RCC 7860 (cell line): ENCODE measurements at places on chromosomes 16 and 17.
A peak's percentile ranks its signal among the peaks of the same experiment; 100 is the strongest.

DNA sequence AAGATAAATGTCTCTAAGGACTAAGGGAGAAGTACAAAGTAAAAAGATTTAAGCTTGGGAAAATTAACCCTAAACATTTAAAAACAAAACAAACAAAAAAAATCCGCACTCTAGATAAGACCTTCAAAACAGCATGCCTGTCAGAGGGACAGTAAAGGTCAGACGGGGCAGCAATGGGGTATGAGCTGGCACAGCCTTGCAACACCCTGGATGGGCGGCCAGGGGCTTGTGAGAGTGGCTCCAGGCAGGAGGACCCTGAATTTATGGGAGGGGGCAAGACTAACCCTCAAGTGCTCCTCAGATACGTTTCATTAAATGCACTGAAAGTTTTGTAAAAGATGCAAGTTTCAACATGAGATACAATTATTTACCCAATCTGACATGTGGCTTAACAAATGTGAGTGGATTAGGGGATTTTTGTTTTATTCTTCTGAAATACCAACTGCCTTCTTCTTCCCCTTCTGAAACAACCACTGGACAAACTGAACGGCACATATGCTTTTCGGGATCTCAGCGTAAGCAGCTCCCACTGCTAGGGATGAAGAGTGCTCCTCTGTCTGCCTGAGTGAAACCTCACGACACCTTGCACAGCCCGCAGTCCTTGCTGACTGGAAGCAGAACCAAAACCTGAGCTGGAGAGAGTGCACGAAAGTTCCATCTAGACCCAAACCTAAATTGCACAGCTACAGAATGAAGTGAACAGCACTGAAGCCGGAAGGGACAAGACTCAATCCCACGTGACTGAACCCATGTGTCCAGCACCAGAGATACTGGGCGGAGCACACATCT, 128.4 kb downstream of the ANKRD11 start:
- no peak for DNase-seq

DNA sequence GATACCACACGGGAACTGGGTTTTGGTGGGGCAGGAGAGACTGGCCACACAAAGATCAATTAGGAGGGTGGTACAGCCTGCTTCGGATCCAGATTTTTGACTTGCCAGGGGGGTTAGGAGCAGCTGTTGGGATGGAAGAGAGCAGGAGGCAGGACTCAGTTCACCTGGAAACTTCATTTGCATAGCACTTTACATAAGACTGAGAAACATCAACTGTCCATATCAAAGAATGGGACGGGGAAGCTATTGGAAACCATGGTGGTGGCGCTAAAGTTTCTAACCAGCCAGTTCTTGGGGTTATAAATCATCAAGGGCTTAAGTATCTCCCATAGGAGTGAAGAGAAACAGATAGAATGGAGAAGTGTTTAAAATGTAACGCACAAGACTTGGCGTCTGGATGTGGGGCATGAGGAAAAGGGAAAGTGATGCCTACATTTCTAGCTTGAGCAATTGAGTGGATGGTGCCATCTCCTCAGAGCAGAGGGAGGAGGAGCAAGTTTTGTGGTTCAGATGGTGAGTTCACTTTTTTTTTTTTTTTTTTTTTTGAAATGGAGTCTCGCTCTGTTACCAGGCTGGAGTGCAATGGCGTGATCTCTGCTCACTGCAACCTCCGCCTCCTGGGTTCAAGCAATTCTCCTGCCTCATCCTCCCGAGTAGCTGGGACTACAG, 6.4 kb upstream of the SRCAP start:
- no peak for DNase-seq

DNA sequence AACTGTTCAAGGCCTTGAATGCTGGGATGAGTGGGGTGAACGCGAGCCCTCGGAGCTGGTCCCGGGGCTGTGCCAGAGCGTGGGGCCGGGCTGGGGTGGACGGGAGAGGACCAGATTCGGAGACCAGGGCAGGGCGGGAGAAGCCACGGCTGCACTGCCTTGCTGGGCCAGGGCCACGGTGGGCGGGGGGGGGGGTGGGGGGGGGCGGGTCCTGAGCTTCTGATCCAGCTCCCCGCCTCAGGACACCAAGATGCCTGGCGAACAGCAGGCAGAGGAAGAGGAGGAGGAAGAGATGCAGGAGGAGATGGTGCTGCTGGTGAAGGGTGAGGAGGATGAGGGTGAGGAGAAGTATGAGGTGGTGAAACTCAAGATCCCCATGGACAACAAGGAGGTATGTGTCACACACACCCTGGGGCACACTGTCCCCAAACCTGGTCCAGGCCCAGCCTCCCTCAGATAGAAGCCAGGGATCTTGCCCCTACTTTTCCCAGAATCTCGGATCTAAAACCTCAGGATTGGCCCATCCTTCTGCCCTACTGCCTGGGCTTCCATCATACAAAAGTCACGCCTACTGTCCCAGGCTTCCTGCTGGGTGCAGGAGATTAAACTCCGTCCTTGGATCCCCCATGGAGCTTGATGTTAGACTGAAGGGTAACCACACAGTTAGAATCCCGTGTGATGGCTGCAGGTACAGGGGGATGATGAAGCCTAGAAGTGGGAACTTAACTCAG, 563 bp downstream of the ZNF771 start:
- no peak for DNase-seq

- peak; percentile 8 for DNase-seq
Measured at GRCh38 chr16:9647981-9648701, 534.1 kb downstream of the GRIN2A start.

DNA sequence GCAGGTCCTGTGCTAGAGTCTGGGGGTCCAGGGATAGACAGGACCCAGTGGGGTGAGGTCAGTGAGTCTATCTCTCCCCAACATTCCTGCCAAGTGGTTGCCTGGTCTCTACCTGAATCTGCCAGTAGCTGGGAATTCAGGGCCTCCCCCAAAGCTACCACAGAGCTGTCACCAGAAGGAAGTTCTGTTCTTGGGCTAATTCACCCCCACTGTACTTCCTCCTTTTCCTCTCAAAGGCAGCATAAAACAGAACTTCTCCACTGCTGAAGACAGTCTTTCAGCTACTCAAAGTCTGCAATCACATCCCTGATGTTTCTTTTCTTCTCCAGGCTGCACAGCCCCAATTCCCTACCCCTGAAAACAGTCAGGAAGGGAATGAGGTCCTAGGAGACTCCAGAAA, 8.7 kb downstream of the CAMTA2 start:
- DNase-seq: no peak

DNA sequence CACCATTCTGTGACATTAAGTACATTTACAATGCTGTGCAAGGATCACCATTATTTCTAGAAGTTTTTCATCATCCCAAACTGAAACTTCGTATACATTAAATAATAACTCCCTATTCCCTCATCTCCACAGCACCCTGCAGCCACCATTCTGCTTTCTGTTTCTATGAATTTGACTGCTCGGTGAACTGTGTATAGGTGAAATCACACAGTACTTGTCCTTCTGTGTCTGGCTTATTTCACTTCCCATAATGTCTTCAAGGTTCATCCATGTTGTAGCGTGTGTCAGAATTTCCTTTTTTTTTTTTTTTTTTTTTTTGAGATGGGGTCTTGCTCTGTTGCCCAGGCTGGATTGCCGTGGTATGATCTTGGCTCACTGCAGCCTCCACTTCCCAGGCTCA, 20.4 kb downstream of the RAP1GAP2 start:
- no peak for DNase-seq

DNA sequence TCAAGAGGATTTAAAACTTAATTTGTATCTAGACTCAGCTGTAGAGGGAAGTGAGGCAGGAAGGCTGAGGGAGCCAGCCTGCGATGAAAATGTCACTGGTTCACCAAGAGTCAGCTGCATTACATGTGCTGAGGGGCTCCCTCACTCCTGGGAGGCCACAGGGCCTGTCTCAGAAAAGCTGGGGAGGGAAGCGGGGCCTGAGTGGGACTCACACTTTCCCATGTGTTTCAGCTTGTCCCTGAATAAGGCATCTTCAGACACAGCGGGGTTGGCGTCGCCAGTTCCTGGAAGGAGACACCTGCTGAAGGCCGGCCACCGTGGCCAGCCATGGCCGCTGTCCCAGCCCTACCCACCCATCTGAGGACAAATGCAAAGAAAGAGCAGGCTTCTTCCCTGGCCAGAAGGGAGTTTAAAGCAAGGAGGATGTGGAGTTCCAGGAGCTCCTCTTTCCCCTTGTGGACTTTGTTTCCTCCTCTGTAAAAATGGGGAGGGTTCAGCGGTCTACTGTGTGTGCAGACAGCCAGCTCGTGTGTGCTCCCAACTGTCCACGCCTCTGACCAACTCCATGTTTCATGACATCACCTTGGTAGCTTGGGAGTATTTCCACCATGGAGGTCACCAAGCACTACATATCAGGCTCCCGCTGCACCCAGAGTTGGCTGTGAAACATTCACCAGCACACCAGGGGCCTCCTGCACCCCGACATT, 19.2 kb upstream of the MRPS23 start:
- DNase-seq: no peak

DNA sequence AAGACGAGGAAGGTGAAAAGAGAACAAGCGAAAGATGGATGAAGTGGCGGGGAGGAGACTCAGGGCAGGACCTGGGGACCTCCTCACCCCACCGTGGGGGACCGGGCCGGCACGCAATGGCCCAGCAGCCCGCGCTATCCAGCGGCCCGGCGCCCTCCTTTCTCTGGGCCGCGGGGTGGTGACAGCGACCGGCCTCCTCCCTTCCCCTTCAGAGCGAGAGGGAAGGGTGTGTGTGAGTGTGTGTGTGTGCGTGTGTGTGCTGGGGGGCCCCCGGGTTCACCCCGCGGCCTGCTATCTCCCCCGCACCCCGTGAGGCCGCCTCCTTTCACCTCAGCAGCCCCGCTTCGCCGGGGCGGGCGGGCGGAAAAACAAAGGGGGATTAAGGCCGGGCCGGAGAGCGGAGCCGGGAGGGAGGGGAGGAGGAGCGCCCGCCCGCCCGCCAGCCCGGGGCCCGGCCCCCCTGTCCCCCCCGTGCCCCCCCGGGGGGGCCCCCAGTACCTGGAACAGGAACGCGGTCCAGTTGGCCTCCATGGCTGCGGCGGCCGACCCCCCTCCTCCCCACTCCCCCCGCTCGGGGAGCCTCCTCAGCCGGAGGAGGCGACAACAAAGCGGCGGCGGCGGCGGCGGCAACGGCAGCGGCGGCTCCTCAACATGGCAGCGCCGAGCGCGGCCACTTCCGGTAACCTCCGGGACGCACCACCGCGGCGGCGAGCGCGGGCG, at the start of gene VEZF1:
VEZF1 (minus strand) TSS at position 674 of the 720 bp plus-strand sequence; CDS start at position 531, 143 bp downstream.
- DNase-seq: peak; percentile 45

DNA sequence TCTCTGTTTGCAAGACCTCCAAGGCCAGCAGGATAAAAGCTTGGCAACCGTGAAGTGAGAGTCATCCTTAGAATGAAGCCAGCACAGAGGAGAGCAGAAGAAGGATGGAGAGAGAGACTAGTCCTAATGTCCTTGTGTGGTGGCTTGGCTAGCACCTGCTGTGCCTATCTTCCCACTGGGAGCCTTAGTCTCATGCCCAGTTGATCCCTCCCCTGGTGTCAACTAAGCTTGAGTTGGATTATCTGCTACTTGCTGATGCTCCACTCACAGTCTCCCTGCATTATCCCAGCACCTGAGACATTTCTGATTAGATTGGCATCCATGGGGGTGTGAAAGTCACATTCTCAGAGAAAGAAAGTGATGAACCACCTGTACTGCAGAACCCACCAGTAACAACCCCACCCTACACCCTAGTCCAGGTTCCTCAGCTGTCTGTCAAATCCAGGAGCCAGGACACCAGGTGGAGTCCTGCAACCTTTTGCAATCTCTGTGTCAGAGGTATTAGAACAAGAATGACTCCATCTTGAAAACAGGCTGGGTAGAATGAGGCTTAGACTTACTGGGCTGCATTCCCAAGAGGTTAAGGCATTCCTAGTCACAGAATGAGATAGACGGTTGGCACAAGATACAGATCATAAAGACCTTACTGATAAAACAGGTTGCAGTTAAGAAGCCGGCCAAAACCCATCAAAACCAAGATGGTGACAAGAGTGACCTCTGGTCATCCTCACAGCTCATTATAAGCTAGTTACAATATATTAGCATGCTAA, 460.2 kb upstream of the C16orf82 start:
- no peak for DNase-seq

DNA sequence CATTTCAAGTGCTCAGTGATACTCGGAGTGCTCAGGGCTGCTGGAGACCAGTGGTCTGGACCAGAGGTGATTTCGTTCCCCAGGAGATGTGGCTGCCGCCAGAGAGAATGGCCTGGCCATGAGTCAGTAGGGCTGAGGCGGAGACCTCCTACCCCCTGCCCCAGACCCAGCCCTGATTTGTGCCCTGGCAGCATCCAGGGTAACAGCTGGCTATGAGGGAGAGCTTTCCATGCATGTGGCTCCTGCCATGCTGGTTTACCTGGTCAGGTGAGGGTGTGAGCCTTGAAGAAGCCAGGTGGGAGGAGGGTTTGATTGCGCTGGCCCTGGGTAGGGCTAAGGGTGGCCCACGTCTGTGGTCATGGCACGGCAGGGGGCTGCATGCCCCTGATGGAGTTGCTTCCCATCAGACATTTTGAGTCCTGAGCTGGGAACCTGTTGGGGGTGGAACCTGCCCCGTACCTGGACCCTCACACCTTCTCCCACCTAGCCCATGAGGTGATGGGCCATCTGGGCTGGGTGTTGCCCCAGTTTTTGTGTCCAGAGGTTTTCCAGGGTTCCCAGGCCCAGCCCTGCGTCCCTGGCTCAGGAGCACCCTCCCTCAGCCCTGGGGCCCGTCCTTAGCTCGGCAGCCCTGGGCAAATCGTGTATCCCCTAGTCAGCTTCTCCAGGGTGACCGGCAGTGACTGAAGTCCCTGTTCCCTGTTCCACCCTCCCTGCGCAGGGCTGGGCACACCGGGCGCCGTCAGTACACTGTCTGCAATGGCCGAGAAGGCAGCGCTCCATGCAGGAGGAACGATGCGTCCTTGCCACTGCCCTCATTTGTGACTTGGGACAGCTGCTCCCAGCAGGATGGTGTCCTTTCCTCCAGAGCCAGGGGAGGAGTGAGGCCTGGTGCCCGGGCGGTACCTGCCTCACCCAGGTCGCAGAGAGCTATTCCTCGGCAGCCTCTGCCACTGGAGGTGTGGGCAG, 9.0 kb upstream of the CSNK1D start:
- peak; percentile 76 for DNase-seq

DNA sequence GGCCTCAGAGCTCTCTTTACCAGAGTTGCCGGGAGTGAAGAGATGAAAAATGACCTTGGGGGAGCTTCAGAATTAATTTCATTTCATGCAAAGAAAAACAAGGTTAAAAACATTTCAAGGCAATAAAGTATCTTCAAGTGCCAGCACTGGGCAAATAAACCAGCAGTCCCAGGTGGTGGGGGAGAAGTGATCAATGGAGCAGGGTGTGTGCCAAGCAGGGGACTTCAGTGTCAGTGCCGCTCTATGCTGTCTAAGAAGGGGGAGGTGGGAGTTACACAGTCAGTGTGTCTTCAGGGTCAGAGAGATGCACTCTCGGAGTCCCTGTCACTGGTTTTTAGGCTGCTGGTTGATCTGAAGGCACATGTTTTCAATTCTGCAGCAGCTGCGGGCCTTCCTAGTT, 57.2 kb upstream of the MGAT5B start:
- no peak for DNase-seq

GRCh38 chr17:27471321-27472269, 15.3 kb downstream of the KSR1 start:
- DNase-seq: peak; percentile 78

GRCh38 chr17:17768424-17769088, 68.2 kb downstream of the SREBF1 start:
- no peak for DNase-seq
